ENCODE measurements at places on chromosomes 7 and 10. TPM values are rescaled to one million over a fixed set of nuclear protein-coding genes. Genes with fewer than 3 reads are reported as not detected.

DNA sequence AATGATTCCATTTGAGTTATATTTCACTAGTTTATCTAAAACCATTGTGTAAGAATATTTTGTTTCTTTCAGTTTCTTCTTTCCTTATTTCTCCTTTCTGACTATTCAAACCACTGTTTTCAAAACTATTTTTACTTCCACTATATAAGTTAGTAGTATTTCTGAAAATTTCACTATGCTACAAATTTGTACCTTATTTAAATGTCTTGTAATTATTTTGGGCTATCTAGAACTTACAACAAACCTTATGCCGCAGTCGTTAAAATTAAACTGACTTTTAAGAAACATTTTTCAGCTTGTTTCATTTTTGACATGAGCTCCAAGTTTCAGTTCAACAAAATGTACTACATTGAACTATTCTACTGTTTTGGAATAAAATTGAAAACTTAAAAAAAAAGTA is 1.8 kb downstream of the TFEC start:
- no peak for DNase-seq

GRCh38 chr7:28980451-28981160 is 22.5 kb upstream of the TRIL start:
- no peak for DNase-seq

DNA sequence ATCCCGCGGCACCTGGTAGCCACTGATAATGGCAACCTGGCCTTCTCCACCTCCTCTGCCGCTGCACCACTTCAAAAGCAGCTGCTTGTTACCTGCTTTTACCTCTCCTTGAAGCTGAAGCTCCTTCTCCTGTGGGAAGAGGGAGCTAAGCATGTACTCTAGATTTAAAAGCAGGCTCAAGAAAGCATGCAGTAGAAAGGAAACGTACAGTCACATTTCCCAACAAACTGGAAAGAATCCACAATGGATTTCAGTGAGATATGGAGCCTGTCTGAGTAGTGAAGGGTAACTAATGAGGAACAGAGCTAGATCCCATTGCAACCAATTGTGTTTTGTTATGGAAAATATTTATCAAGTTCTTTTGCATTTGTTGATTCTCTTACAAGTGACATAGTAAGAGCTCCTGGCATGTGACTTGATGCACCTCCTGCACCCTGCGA is 457.4 kb upstream of the GALNT17 start:
- DNase-seq, result no peak

GRCh38 chr10:94608559-94608958 is 63.0 kb downstream of the HELLS start:
- DNase-seq, result no peak

- no peak for DNase-seq
Observed at GRCh38 chr10:7477538-7478334, 66.9 kb upstream of the SFMBT2 start.

- no peak for DNase-seq
Observed at GRCh38 chr10:104478380-104478779, 124.7 kb downstream of the CFAP58 start.

GRCh38 chr10:29627201-29628132 is 7.3 kb downstream of the SVIL start:
- no peak for DNase-seq

- no peak for DNase-seq
Observed at GRCh38 chr7:108575156-108575555, 5.5 kb downstream of the DNAJB9 start.

GRCh38 chr10:131698986-131699385 is 201.8 kb upstream of the PPP2R2D start:
- DNase-seq, result no peak

DNA sequence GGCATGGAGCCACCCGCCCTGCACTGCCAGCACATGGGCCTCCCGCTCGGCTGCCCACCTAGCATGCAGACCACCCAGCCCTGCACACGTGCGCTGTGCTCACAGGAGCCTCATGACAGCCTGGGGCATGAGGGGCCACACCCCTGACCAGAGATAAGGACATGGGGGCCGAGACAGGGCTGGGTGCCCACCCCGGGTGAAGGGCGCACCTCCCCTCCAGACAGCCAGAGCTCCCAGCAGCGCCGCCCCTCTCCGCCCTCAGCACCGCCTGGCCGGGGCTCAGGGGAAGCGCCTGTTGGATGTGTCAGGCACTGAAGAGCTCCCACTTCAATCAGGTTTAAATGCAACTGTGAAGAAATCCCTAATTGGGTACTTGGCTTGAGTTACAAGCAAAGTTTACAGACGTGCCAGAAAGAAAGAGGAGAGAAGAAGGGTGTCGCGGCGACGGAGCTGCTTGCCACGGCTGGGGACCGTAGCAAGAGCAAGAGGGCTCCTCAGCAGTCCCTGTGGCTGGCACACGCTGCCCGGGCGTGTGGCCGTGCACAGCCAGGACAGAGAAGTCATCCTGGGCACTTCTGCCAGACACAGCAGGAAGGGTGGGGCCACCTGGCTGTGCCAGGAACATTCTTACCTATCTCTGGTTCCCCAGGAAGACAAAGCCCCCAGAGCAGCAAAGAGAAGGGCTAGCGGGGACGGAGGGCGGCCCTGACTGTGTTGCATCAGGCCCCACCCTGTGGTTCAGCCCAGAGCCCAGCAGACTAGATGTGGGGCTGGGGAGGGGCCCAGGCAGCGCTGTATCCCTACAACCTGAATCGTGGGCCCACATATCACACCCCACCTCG is 247.4 kb downstream of the ELFN1 start:
- DNase-seq, result no peak

- DNase-seq, result no peak
Observed at GRCh38 chr7:79555571-79555970, 102.1 kb upstream of the MAGI2 start.

DNA sequence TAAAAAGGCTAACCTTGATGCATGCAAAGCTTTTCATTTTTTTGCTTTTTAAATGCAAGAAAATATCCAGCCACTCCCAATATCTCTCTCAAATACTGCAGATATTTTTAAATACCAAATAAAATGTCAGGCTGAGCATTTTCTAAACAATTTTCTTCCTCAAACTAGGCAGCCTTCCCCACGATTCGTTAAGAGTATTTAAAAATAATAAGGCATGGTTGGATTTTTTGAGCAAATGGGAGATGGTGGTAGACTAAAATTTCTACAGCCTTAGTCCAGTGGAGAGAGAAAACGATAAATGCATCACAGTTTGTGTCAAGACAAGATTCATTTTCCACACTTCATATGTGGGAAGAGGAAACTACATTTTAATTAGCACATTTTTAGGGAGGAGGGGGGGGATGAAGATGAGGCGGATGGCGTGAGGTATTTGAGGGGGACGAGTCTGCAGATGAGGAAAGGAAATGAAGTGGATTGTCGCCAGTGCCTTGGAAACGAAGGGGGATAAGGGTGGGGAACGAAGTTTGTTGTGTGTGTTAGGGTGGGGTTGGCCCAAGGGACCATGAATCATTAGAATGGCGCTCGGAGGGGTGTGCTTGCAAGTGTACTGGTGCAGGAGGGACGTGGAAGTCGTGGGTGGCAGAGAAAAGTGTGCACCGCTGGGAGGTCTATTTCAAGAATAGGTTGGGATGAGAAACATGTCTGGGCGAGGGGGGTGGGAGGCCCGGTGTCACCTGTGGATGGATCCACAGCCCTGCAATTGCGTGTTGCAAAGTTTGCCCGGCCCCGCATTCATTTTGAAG is 1.2 kb upstream of the ADD3 start:
- DNase-seq, result peak; percentile 66

GRCh38 chr10:72235544-72236279 is 19.6 kb upstream of the ASCC1 start:
- DNase-seq, result no peak

DNA sequence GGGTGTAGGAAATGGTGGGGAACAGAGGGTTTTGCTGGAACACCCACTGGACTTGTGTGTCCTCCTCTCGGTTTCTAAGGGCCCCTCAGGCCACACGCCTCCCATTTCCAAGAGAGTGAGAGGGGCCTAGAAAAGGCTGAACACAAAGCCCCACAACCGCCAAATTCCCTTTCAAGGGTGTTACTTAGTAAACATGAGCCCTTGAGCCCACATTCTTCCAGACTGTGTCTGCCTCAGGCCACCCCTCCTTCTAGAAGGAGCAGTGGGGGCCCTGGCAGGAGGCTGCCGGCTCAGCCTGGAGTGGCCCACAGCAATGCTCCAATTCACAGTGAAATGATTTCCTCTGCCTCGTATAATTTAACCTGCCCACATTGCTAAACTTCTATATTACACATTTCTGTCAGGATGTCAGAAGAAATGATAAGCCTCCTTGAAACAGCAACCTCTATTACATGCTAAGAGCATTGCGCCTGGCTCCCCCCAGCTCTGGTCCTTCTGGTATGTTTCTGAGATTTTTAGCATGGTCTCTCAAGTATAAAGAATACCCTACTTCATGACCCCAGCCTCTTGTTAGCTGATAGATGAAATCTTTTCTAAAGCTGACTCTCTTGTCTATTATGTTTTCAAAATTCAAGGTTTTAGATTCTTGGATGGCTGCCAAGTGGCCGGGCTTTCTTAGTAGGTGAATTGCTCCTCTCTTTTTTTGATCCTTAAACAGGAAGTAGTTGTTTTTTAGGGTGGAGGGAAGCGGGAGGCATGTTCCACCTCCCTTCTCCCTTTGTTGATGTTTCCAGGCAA is 673.9 kb upstream of the GALNT17 start:
- peak; percentile 43 for DNase-seq

- no peak for DNase-seq
Observed at GRCh38 chr10:30911303-30911863, 120.3 kb downstream of the ZNF438 start.

DNA sequence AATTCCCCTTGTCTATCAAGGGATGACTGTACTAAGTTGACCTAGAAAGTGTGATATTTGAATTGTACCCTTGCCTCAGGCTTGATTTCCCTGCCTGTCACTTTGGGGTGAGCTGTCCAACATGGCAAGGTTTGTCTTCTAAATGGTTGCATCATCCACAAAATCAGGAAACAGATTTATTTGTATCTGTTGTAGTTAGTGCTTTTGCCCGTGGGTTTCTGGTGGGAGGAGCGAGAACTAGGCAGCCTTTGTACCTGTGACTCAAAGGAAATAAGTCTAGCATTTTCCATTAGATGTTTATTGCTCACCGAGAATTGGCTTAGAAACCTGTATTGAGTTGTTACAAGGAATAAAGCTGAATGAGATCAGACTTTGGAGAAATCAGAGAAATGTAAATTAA is 650.8 kb downstream of the LRMDA start:
- no peak for DNase-seq

CPA1 gene
- polyA plus RNA-seq, result 1.1 TPM

MMRN2 gene
- 19.9 TPM for polyA plus RNA-seq

EIF5AL1 gene
- 1.4 TPM for polyA plus RNA-seq

POLR2J2 gene
- polyA plus RNA-seq, result 0.62 TPM

INMT gene
- polyA plus RNA-seq, result 34.5 TPM

CHRM2 gene
- not detected for polyA plus RNA-seq

WDR91 gene
- 27.8 TPM for polyA plus RNA-seq

MSMB gene
- polyA plus RNA-seq, result not detected

WDFY4 gene
- polyA plus RNA-seq, result 1.7 TPM

ZNF727 gene
- polyA plus RNA-seq, result not detected

SFTPA2 gene
- not detected for polyA plus RNA-seq

HOXA6 gene
- polyA plus RNA-seq, result 1.1 TPM

Data from kidney (tissue), 22 donors.